ENCODE measurements at places on chromosomes 3 and 15. TPM values are rescaled to one million over a fixed set of nuclear protein-coding genes. Genes with fewer than 3 reads are reported as not detected.

DNA sequence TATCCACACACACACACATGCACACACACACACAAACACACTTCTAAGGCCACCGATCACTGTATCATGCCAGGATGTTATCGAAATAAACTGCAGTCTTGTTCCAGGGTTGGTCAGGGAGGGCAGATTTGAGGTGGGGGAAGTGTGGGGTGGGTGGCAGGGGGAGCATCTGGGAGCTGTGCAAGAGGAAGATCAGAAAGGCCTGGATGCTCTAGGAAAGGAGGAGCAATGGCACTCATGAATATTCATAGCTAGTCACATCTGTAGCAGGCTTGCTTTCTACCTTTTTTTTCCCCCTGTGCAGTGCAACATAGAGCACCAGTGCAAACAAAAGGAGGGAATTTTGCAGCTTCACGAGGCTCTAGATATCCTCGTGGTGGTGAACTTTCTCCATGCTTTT is 84.9 kb downstream of the MEIS2 start:
- no peak for DNase-seq

DNA sequence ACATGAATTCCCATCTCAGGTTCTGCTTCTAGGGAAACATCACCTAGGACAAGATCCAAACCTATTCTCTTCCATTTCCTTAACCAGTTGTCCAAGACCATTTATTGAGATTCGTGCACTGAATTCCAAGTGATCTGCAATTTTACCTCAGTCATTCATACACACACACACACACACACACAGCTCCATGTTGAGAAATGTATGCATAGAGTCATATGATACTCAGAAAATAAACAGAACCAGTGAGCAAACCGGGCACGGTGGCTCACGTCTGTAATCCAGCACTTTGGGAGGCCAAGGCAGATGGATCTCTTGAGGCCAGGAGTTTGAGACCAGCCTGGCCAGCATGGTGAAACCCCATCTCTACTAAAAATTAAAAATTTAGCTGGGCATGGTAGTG is 6.1 kb upstream of the KPNA1 start:
- DNase-seq = no peak

DNA sequence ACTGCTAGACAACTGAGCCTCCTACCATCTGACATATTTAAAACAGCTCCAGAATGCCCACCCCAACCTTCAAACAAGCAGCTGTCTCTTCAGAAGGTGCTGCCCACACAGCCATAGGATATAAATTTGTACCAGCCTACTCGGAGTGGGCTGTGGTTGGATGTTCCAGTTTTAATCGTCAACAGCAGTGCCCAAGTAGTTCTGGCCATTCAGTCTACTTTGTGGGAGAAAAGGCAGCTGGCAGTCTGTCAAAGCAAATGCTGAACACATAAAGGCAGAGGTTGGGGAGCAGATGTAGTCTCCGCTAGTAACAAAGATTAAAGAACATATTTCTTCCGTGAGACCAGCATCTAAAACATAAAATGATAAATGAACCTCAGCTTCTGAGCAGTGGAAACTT is 15.9 kb upstream of the ERC2 start:
- no peak for DNase-seq

DNA sequence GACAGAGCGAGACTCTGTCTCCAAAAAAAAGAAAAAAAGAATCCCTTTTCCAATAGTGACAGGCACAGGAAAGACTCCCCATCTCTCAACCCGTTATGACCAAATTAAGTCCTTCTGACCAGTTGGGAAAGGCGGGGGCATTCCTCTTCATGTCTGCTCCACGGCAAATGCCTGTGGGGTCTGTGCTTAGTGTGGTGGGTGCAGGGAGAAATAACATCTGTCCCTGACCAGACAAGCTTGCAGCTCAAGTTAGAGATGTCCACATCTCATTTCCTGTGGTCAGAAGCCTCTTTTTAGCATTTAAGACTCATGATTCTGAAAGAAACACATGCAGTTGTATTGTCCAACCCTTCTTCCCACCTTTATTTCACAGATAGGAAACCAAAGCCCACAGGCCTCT is 16.2 kb downstream of the PLA1A start:
- no peak for DNase-seq

DNA sequence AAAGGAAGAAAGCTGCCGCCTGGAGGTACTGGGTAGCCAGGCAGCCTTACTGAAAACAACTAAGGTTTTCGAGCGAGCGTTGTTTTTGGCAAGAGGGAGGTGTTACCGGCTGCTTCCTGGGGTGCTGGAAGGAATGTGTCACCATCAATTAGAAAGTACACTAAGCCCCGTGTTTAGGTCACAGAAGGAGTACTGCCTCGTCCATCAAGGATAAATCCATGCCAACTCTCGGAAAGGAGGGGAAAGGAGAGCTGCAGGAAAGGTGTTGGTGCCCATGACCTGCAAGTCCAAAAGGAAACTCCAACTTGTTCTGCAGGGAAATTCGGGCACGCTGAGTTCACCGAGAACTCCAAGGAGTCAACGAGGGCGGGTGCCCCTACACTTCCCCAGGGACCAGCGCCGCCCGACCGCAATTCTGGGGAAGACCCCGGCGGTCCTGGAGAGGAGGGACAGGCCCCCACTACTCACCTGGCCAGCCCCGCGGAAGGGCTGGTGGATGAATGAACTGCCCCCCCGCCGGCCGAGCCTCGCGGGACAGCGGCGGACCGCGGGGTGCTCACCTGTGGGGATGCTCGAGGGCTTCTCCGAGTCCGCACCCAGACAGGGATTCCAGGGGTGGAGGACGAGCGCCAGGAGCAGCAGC is 542 bp downstream of the PLOD2 start:
- no peak for DNase-seq

DNA sequence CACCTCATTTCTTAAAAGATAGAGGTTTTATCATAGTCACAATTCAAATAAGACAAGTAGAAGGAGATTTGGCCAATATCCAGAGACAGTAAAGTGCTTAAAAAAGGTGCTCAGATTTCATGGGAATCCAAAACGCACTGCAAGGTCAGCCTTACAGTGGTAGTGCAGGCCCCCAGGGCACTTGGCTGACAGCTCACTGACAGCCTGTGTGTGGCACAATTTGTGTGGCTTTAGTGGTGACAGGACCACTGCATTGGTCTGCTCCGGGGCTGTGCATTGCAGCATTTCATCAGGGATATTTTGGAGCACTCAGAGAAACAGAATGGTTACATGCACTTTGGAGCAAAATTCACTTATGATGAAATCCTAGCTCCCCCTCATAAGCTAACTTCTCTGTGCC is 544.3 kb downstream of the NTRK3 start:
- DNase-seq = no peak

GRCh38 chr3:120569222-120570057 is 26.7 kb upstream of the NDUFB4 start:
- DNase-seq = no peak

GRCh38 chr15:101307048-101307896 is 12.2 kb upstream of the SNRPA1 start:
- no peak for DNase-seq

- no peak for DNase-seq
Measured at GRCh38 chr15:98062869-98063268, 102.4 kb downstream of the ARRDC4 start.

- DNase-seq = no peak
Measured at GRCh38 chr3:66014651-66015050, 24.1 kb downstream of the MAGI1 start.

- no peak for DNase-seq
Measured at GRCh38 chr3:43919029-43919428, 228.3 kb downstream of the ABHD5 start.

- DNase-seq = no peak
Measured at GRCh38 chr15:89812011-89812846, 2.4 kb downstream of the ANPEP start.

POTEB2 gene
- not detected for polyA plus RNA-seq

NMB gene
- polyA plus RNA-seq = 4.9 TPM

FOXB1 gene
- polyA plus RNA-seq = 0.16 TPM

SOX14 gene
- polyA plus RNA-seq = 0.07 TPM
